T-cell (primary cell): ENCODE measurements at places on chromosomes 4 and X. TPM values are rescaled to one million over a fixed set of nuclear protein-coding genes. Genes with fewer than 3 reads are reported as not detected.
A peak's percentile ranks its signal among the peaks of the same experiment; 100 is the strongest.

DNA sequence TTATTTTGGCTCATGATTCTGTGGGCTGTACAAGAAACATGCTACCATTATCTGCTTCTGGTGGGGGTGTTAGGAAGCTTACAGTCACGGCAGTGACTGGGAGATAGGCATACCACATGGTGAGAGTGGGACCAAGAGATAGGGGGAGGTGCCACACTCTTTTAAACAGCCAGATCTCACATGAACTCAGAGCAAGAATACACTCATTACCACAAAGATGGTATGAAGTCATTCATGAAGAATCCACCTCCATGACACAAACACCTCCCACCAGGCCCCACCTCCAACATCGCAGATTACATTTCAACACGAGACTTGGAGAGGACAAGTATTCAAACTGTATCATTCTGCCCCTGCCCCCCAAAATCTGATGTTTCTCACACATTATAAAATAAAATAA lies 2396.7 kb downstream of the PCDH7 start:
- H3K27ac ChIP-seq: no peak overlapping the region
- no peak for DNase-seq
- no peaks in the 10 kb centered on the region for H3K27me3 ChIP-seq
- H3K4me3 ChIP-seq: no peak overlapping the region

DNA sequence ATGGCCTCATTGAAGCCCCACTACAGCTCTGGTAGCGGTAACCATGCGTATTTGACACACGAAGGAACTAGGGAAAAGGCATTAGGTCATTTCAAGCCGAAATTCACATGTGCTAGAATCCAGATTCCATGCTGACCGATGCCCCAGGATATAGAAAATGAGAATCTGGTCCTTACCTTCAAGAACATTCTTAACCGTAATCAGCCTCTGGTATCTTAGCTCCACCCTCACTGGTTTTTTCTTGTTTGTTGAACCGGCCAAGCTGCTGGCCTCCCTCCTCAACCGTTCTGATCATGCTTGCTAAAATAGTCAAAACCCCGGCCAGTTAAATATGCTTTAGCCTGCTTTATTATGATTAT lies 876 bp downstream of the HPRT1 start:
- no peaks in the 10 kb centered on the region for H3K36me3 ChIP-seq
- H3K27ac ChIP-seq: no peak overlapping the region
- H3K4me3 ChIP-seq: peak overlapping the region; percentile 15
- H3K4me1 ChIP-seq: no peaks in the 10 kb centered on the region
- H3K27me3 ChIP-seq: no peaks in the 10 kb centered on the region

DNA sequence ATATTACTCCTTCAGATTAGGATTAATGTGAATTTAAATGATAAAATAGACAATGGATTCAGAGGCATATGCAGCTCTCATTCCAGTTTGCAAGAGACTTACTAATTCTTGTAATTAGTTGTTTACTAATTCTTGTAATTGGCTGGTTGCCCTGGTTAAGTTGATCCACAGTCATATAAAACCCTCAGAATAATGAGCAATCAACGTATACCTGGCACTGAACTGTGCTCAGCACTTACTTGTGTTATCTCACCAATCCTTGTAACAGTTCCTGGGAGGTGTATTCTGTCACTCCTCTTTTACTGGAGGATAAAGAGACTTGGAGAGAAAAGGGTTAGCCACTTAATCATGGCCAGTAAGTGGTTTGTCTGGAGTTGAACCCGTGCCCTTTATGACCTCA lies 10.5 kb downstream of the HERC5 start:
- no peak overlapping the region for H3K4me3 ChIP-seq
- H3K36me3 ChIP-seq: no peaks in the 10 kb centered on the region
- no peaks in the 10 kb centered on the region for H3K27me3 ChIP-seq
- no peak overlapping the region for H3K27ac ChIP-seq
- no peaks in the 10 kb centered on the region for H3K4me1 ChIP-seq

- no peaks in the 10 kb centered on the region for H3K36me3 ChIP-seq
- H3K27ac ChIP-seq: no peak overlapping the region
- H3K27me3 ChIP-seq: no peaks in the 10 kb centered on the region
- H3K4me3 ChIP-seq: no peak overlapping the region
Observed at GRCh38 chr4:74543231-74543781, 98.4 kb downstream of the AREG start.

DNA sequence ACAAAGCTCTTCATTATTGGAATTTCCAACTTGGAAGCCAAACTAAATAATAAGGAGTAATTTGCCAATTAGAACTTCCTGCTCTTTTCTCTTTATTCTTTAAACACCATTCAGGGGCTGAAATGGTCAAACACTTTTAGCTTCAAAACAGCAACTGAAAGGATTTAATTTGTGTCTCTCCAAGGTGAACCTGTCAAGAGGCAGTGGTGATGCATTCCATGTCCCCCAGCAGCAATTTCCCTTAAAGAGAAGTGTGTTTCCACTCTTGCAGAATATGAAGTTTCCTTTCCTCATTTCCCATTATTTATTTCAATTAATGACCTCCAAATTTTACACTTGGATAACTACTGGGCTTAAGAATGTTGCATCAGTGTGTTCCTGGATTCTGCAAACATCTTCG lies 156.0 kb downstream of the COL25A1 start:
- peaks cover 3% of the 10 kb centered on the region for H3K27me3 ChIP-seq
- no peak overlapping the region for H3K27ac ChIP-seq
- H3K36me3 ChIP-seq: no peaks in the 10 kb centered on the region
- no peaks in the 10 kb centered on the region for H3K4me1 ChIP-seq
- no peak for DNase-seq
- no peak overlapping the region for H3K4me3 ChIP-seq

- H3K27ac ChIP-seq: no peak overlapping the region
- no peaks in the 10 kb centered on the region for H3K27me3 ChIP-seq
- H3K4me1 ChIP-seq: no peaks in the 10 kb centered on the region
- H3K36me3 ChIP-seq: no peaks in the 10 kb centered on the region
Observed at GRCh38 chr4:188127214-188127874, 11.9 kb upstream of the TRIML1 start.

GRCh38 chrX:75365243-75365975 lies 91.5 kb downstream of the UPRT start:
- H3K36me3 ChIP-seq: no peaks in the 10 kb centered on the region
- no peak for DNase-seq
- no peak overlapping the region for H3K27ac ChIP-seq
- no peaks in the 10 kb centered on the region for H3K27me3 ChIP-seq
- H3K4me3 ChIP-seq: no peak overlapping the region

DNA sequence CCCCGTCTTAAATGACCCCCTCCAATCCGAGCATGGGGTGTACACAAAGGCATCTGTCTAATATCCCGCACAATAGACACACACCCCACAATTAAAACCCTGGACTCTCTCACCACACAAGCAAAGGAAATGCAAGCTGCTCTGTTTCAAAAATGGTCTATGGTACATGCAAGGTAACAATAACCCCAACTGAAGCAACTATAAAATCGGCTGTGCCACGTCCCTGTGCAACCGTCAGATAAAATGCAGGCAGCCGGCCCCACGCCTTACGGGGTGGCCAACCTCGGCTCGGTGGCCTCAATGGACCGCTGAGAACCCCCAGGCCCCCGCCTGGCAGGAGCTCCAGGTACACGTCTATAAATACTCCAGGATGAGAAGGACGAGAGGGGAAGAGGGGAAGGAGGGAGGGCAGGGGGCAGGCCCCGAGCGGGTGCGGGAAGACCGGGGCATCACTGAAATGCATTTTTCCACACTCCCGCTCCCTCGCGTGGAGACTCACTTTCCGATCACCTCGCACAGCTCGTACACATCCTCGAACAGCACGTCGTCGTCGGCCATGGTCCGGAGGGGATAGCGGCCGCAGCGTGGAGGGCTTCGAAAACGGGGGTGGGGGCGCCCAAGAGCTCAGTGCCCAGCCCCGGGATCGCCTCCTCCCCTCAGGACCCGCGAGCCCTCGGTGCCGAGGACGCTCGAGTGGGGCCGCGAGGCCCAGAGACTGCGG lies 763 bp downstream of the CASK start:
- no peak for DNase-seq
- peaks cover 2% of the 10 kb centered on the region for H3K4me1 ChIP-seq
- no peaks in the 10 kb centered on the region for H3K27me3 ChIP-seq
- H3K4me3 ChIP-seq: peak overlapping the region; percentile 55
- H3K36me3 ChIP-seq: no peaks in the 10 kb centered on the region

- H3K4me3 ChIP-seq: no peak overlapping the region
- H3K27me3 ChIP-seq: no peaks in the 10 kb centered on the region
- no peak overlapping the region for H3K27ac ChIP-seq
- no peaks in the 10 kb centered on the region for H3K36me3 ChIP-seq
- H3K4me1 ChIP-seq: no peaks in the 10 kb centered on the region
Observed at GRCh38 chr4:118313098-118313497, 39.7 kb downstream of the PRSS12 start.

DNA sequence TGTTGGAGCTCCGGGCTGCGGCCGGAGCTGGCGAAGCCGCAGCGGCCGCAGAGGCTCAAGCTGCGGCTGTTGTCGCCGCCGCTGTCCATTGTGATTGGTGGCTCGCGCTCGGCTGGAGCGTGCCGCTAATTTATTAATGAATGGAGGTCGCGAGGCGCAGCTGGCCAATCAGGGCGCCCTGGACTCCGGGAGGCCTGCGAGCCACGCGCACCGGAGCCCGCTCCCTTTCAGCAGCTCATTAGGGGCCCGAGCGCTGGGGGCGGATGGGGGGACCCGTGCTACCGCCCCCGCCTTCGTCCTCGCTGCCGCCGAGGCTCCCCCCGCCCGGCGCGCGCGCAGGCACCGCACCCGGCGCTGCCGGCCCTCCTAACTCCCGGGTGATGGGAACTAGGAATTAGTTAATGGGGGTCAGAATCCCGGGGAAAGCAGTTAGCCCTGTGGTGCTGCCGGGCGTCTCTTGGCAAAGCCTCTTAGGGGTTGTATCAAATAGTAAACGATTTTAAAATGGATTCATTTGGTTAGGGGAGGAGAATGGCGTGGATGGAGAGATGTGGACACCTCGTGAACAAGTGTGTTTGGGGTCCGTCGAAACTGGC lies 589 bp upstream of the NEUROG2 start:
- H3K27ac ChIP-seq: no peak overlapping the region
- peaks cover 50% of the 10 kb centered on the region for H3K27me3 ChIP-seq
- DNase-seq: no peak

DNA sequence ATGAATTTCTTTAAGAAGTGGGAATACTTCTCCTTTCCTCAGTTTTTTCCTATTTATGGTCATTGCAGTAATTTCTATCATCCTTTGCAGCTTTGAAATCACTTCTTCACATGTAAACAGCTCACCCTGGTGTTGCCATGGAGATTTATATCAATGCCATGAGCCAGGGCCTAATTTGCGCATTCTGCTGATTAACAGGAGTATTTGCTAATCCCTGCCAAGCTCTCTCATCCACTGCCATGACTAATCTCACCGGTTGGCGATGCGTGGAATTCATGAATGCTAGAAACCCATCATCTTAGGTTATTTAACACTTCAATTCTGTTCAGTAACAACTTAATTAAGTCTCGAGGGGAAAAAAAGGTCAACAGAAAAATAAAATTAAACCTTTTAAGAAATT lies 11.8 kb upstream of the FGF13 start:
- H3K36me3 ChIP-seq: no peaks in the 10 kb centered on the region
- H3K4me3 ChIP-seq: no peak overlapping the region
- DNase-seq: no peak
- no peaks in the 10 kb centered on the region for H3K27me3 ChIP-seq
- H3K27ac ChIP-seq: no peak overlapping the region

GDI1 gene
- total RNA-seq: 208 TPM

VEGFD gene
- not detected for total RNA-seq

ARMCX4 gene
- 14.7 TPM for total RNA-seq

TXK gene
- 161 TPM for total RNA-seq

SH2D1A gene
- total RNA-seq: 36.9 TPM

CCDC110 gene
- total RNA-seq: 0.47 TPM

NHSL2 gene
- 3.3 TPM for total RNA-seq

ELF2 gene
- total RNA-seq: 72.7 TPM

GPR143 gene
- total RNA-seq: not detected
